GM04504 (cell line): ENCODE measurements at places on chromosomes 5 and 9.
A peak's percentile ranks its signal among the peaks of the same experiment; 100 is the strongest.

DNA sequence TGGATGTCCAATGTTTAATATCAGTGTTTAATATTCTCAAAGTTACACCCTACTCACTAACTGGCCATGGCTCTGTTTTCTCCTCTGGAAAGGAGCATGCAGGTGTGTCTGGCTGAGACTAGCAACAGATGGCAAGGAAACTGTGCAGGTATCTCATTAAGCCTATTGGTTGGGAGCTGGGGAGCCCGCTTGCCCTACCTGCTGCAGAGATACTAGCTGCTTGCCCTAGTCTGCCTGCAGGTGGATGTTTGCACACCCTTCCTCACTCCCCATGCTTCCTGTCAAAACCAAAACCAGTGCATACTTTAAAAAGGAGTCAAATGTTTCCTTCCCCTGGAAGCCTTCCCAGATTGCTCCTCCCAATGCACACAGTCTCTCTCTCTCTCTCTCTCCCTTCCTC lies 228.3 kb upstream of the RASEF start:
- no peak for DNase-seq

DNA sequence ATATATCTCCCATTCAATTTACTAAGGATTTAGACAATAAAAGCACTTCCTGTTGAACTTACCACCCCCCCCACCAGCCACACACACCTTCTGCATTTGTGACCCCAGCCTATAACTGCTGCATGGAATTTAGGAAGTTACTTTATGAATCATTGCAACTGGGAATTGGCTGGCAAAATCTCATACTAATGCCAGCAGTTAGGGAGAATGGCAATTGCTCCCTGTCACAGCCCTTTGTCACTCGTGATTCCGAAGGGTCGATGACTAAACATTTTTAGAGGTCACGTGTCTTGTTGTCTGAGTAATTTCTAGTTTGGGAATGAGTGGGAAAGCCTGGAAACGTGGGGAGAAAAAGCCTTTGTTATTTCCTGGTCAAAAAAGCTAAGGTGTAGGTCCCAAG lies 46.6 kb upstream of the PCA3 start:
- no peak for DNase-seq

GRCh38 chr5:122494109-122494508 lies 182.1 kb downstream of the SNCAIP start:
- no peak for DNase-seq

DNA sequence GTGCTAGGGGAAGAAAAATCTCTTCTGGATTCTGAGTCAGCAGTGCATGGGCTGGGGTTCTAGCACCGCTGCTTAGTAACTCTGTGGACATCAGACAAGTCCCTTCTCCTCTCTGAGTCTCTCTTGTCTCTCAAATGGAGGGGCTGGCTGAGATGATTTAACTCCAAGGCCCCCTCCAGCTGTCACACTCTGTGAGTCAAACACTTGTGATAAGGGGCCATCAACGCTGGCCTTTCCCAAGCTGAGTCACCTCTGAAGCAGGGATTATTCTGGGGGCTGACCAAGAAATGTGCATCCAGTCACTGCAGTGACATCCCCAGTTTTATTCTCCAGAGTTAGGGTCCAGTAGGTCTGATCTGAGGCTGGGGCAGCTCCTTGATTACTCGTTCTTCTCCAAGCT lies 110.4 kb upstream of the ZNF462 start:
- DNase-seq: no peak

DNA sequence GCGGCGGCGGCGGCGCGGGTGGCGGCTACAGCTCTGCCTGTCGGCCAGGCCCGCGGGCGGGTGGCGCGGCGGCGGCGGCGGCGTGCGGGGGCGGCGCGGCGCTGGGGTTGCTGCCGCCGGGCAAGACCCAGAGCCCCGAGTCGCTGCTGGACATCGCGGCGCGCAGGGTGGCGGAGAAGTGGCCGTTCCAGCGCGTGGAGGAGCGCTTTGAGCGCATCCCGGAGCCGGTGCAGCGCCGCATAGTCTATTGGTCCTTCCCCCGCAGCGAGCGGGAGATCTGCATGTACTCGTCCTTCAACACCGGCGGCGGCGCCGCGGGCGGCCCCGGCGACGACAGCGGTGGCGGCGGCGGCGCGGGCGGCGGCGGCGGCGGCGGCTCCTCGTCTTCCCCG lies 296 bp downstream of the ZSWIM6 start:
- DNase-seq: no peak

DNA sequence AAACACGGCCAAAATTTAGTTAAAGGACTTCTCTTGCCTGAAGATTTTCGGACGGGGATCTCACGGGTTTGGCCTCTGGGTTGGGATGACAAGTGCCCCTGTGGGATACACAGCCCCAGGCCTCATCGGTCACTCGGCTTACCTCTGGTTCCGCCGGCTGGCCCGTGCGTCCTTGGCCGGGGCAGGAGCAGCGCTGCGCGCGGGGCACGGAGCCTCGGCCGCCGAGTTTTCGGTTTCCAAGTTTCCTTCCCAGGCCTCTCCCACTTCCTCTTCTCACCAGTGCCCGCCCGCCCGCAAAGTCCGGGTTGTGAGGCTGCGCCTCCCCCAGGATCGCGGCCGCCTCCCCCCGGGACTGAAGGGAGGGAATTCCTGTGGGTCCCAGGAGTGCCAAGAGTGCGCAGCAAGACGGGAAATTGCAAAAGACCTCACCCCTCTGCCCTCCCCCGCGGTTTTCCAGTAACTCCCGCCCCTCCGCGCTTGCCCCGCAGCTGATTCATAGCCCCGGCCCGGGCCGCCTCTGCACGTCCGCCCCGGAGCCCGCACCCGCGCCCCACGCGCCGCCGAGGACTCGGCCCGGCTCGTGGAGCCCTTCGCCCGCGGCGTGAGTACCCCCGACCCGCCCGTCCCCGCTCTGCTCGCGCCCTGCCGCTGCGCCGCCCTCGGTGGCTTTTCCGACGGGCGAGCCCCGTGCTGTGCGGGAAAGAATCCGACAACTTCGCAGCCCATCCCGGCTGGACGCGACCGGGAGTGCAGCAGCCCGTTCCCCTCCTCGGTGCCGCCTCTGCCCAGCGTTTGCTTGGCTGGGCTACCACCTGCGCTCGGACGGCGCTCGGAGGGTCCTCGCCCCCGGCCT lies at the start of gene OSMR:
TSS of gene OSMR (plus strand) at position 487 of the 853 bp plus-strand sequence. CDS start 23,033 bp downstream, outside the sequence.
- DNase-seq: peak; percentile 98
